PC-9 (cell line): ENCODE measurements at places on chromosomes 6 and 20.
A peak's percentile ranks its signal among the peaks of the same experiment; 100 is the strongest.

DNA sequence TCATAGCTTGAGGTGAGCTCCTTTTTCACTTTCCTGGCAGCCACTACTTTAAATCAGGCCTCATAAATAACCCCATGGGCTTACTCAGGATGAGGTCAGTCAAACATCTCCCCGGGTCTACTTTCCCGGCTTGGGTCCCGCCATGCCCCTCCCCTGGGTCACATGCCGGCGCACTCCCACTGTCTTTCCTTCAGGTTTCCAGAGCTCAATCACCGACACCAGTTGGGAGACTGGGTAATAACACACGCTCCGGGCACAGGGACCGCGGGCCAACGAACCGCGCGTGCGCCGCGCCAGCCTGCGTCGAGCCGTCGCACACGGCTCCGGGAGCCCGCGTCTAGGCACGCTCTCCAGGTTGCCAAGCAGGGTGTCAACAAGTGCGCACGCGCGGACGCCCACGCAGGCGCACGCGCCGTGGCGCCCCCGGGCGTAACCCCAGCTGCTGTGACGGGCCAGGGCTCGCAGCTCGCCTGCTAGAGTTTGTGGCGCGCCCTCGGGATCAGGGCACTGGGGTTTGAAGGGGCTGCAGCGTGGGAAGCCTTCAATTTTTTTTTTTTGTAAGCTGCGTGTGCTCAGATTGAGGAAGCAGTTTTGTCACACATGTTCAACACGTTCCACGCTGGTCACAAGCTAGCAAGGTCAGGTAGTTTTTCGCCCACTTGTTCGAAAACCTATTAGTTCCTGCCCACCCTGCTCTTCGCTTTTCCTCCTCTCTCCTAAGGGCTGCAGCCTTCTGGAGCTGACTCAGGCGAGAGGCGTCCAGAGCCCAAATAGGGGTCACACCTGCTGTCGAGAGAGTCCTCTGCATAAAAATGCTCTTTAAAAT lies 31.8 kb downstream of the TFAP2B start:
- DNase-seq = no peak

DNA sequence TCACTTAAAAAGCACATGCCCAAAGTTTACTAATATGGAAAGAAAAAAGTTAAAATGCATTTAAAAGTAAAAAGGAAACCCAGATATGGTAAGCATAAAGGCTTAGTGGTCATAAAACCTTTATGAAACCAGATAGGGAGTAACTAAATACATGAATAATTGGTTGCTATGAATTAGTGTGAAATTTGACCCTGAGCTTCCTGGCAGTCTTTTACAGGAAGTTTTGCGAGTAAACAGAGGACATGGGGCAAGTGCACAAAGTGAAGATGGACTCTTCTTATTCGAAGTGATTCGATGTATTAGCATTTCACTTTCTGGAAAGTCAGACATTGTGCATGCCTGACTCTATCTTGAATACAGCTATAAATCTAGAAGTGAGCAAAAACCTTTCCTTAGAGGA lies 90.9 kb upstream of the MLIP start:
- no peak for DNase-seq

- no peak for DNase-seq
These were observed 25.4 kb upstream of the BCAS1 start for GRCh38 chr20:54095824-54096223.

DNA sequence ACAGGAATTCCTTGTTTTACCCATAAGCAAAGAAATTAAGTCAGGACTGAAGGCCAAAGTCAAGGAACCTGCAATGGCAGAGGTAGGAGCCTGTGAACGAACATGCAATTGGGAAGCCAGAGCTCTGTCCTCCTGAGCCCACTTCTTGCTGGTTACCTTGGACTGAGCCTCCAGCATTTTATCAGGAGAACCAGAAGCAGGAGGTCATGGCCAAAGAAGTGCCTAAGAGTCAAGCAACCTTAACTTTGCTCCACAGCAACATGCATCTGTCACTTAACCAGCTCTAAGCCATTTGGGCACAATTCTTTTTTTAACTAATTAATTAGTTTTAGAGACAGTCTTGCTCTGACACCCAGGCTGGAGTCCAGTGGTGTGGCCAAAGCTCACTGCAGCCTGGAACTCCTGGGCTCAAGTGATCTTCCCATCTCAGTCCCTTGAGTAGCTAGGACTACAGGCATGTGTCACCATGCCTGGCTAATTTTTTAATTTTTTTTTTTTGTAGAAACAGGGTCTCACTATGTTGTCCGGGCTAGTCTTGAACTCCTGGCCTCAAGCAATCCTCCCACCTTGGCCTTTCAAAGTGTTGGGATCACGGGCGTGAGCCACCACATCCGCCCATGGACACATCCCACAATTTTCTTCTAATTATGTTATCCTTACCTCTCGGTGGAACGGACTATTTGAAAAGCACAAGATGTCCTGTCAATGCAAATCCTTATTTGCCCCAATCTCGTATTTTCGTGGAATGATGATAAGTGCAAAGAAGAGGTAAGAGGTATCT lies 334.2 kb downstream of the CD83 start:
- DNase-seq = no peak

DNA sequence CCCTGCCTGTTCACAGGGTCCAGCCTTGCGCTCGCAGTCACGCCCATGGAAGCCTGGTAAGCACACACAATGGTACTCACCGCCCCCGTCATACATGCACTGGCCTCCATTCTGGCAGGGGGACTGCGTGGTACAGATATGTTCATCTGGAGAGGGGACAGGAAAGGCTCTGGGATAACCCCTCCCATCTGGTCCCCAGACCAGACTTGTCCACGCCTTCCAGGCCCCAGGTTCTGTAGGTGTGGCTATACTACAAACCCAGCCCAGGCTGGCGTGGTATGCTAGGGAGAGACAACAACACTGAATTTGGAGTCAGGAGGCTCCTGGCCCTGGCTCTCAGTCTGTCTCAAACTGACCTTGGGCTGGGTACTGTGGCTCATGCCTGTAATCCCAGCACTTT lies 3.4 kb downstream of the DLK2 start:
- DNase-seq = no peak

- no peak for DNase-seq
These were observed 37.1 kb downstream of the QRSL1 start for GRCh38 chr6:106666282-106667021.

GRCh38 chr6:107864226-107865127 lies 40.4 kb upstream of the SCML4 start:
- DNase-seq = no peak

DNA sequence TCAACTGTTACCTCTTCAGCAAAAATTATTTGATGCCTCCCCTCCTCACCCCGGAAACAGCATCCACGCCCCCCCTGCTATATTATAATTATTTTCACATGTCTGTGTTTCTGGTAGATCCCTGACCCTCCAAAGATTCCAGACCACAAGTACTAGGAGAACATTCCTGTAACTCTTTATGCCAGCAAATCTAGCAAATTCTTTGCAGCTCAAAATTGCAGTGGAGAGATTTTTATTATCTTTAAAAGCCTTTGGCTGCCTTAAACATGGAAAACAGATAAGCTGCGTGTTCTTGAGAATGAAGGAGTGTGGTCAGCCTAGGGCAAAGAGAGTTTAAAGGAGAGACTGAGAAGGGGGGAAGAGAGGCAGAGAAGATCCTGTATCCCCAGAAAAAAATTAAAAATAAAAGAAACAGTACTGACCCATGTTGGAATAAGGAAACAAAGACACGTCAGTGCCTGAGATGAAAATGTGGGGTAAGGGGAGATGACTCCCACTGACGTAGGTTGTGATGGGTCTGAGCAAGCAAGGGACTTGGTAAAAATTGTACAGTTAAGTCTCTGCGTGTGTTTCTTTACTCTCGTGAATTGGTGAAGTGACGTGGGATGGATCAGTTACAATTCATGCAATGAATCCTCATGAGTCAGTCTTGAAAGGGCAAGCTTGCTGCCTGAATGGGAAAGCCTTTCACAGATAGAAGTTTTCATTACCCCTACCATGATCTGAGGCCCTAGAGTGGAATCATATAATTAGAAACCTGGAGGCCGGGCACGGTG lies 8.3 kb downstream of the ID4 start:
- DNase-seq = no peak

DNA sequence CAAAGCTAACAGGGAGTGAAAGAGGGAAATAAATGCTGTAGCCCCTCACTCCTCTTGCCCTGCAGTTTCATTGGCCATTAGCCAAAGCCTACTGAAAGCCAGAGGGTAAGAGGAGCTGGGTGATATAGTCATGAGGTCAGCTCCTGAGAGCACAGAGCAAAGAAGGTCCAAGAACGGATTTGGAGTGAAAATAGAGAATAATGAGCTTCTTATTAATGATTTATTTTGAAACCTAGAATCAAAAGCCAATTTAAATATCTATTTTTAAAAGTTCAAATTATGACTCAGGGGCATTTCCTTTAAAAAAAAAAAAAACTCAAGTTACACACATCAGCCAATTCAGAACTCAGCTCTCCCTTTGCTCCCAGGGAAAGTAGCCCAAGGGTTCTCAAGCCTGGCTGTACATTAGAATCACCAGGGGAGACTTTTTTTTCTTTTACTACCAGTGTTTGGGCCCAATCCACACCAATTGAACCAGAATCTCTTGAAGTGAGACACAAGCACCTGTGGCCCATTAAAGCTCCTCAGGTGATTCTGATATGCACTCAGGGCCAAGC lies 79.1 kb downstream of the SNAP25 start:
- DNase-seq = no peak

DNA sequence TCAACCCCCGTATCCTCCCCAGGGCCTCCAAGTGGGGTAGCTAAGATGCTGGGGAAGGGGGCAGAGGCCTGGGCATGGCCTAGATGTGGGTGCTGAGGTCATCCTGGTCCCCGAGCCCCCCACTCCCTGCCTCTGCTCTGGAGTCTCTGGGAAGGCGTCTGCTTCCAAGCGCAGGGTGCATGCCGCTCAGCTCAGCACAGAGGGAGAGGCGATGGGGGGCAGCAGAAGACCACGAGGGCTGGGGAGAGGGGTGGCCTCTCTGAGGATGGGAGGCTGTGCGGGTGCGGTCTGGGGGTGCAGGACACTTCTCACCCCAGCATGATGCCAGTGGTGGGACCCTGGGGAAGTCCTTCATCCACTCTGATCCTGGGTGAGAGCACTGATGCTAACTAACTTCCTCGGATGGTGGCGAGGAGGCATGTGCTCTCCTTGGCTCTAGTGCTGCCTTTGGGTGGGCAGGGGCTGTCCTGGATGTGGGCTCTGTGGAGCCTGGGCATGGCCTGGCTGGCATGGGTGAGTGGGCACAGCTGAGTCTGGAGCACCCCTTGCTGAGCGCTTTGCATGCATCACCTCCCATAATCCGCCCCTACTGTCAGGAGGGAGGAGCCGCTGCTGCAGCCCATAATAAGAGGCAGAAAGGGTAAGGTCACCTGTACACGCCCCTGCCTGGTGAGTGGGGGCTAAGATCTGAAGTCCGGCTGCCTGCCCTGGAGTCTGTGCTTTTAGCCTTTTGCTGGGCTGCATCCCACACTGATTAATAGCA lies 34.7 kb downstream of the EFCAB8 start:
- DNase-seq = no peak

DNA sequence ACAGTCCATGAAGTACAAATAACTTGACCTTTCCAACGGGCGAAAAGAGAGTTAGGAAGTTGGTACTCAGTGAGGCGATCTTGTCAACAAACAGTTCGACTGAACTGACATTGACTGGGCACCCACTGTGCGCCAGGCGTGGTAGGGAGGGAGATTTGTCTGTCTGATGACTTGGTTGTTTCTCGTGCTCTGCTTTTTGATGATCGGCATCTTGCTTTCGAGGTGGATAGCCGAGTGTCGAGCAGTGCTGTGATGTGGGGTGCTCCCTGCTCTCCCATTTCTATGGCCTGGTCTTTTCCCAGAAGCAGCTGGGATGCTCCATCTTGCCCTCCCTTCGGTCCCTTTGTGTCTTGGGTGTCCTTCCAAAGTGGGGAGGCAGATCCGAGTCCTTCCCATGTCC lies 30.4 kb downstream of the RPP40 start:
- no peak for DNase-seq

- DNase-seq = no peak
These were observed 18.2 kb upstream of the ZNF391 start for GRCh38 chr6:27370391-27370790.

DNA sequence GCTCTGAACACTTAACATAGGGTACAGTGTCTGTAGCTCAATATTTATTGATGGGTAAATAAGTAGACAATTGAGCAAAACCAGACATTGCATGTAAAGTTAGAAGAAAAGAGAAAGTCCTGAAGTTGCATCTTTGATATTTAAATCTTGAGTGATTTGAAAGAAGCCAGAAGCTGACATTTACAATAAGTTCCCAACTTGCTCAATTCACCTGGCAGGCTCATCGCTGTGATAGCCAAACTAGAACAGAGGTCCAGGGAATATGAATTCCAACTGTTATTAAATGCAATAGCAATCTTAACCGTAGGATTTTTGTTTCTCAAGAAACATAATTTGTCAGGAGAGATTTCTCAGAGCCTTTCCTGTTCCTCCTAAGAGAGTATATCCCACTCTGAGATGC lies 65.9 kb upstream of the EDN1 start:
- no peak for DNase-seq

- peak; percentile 48 for DNase-seq
These were observed 29.4 kb downstream of the LRP11 start for GRCh38 chr6:149834513-149835481.

- DNase-seq = no peak
These were observed 21.0 kb downstream of the RMND1 start for GRCh38 chr6:151430886-151431285.

- DNase-seq = no peak
These were observed 53.1 kb downstream of the TSPYL4 start for GRCh38 chr6:116200619-116201249.

DNA sequence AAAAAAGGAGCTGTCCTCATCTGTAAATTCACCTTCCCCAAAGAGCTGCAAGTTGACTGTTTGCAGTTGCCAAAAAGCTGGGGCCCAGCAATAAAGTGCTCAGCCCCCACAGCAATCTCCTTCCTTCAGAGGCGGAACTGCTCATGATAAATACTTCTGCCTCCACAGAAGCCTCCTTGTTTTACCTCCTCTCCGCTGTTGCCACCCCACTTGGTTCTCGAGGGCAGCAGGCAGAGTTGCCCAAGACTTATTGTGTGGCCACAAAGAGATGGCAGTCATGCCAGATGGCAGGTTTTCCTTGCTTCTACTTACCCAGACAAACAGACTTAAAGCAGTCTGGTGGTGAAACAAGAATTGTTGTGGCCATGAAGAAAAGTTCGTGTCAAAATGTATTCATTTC lies 66.3 kb downstream of the SLX4IP start:
- DNase-seq = no peak

DNA sequence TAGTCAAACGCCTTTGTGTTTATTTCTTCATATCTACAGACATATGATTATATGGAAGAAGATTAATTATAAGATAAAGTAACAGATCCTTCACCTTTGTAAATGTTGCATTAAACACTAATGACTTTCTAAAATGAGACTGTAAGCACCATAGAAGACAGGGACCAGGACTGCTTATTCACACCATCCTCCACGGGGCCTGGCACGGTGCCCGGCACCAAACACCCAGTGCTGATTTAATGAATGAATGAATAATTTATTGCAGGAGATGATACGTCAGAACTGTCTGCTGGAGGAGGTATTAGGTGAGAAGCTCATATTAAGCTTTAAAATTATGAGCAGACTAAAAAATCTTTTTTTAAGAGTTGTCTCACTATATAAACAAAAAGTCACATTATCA lies 88.3 kb downstream of the SLX4IP start:
- DNase-seq = no peak
